Small intestine (tissue), 16 donors: ENCODE measurements at places on chromosomes 16 and 17. TPM values are rescaled to one million over a fixed set of nuclear protein-coding genes. Genes with fewer than 3 reads are reported as not detected.

GRCh38 chr17:74981979-74982662, 5.3 kb upstream of the CDR2L start:
- DNase-seq, result peak; percentile 90

- no peak for DNase-seq
These were observed 81.8 kb downstream of the IRX3 start for GRCh38 chr16:54204756-54205155.

DNA sequence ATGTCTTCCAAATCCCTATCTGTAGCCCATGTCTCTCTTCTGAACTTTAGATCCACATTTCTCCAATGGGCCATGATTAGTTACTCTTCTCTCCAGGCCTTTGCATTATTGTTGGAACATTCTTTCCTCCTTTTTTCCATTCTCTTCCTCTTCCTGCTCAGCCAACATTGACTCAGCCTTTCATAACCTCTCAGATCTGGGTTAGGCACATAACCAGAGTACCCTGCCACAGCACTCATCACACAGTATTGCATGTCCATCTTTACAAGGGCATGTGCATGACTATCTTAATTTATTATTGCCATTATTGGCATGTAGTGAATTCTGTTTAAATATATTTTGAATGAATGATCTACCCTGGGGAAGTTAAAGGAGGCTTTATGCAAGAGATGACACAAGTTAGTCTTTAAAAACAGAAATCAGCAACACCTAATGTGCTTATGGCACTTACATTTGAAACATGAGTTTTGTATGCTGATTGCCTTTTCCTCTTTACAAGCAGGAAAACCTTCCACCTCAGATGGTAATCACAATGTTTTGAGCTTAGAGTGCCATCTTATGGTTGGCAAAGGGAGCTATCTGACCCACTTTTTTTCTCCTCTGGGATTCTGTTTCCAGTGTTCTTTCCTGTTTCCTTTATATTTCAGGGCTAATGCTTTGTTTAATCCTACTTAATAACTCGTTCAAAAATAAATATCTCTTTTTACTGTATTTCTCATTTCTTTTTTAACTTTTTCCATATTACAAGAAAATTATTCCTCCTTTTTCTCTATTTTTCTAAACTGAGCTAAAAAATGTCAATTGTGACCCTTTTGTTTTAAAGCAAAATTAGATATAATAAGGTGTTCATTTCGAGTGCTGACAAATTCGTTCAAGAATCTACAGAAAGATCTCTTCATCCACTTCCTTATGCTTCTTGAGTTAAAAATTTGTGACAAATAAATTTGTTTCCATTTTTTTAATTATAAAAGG, 151.0 kb upstream of the RBL2 start:
- DNase-seq, result peak; percentile 51

GRCh38 chr17:48671697-48672171, 45.6 kb upstream of the HOXB9 start:
- DNase-seq, result peak; percentile 87

DNA sequence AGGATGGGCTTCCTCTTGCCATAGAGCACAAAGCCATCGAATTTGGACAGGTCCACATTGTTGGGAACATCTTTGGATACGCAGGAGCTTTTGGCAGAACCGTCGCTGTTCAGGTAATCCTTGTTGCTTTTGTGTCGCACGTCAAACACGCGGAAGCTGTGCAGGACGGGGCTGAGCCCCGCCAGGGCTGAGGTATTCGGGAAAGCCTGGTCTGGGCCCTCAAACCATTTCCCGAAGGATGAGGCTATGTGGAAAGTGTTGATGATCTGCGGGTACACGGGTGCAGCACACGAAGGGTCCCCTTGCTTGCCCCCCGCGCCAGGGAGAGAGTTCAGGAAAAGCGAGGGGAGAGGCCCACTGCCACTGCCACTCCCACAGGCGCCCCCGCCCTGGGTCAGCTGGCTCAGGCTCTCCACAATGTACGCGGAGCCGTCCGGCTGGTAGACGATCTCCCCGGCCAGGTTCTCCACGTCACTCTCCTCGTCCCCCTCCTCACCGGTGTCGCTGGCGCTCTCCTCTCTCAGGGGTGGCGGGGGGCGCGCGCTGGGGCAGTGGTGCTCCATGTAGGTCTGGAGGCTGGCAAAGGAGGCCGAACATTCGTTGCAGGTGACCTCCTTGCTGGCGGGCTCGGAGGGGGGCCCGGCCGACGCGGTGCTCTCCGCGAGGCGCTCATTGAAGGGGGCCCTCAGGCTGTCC, 88.5 kb downstream of the ZFHX3 start:
- DNase-seq, result no peak

- no peak for DNase-seq
These were observed 681 bp upstream of the TRAP1 start for GRCh38 chr16:3718019-3718391.

DNA sequence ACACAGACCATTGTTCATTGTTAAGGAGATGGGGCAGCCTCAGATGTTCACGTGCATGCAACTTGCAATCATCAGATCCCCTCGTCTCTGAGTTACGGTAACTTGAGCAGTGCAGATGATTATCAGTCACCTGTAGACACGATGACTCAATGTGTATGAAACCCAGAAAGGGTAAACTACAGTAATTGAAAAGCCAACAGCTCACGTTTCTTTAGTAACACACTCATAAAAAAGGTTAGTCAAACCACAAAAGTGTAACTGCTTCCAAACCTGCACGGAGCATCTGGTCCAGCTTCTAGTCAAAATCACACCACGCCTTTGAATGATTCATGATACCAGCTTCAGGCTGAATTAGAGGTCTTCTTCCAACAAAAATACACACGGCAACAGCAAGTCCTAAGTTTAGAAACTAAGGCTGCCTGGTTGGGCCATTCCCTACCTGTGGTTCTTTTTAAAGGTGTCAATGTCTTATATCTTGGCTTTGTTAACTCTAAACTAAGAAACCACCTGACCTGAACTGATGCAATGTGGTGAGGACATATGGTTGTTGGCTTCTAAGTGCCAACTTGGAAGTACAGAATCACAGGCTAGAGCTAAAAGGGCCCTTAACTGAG, 32.3 kb downstream of the GRB7 start:
- DNase-seq, result peak; percentile 48

DNA sequence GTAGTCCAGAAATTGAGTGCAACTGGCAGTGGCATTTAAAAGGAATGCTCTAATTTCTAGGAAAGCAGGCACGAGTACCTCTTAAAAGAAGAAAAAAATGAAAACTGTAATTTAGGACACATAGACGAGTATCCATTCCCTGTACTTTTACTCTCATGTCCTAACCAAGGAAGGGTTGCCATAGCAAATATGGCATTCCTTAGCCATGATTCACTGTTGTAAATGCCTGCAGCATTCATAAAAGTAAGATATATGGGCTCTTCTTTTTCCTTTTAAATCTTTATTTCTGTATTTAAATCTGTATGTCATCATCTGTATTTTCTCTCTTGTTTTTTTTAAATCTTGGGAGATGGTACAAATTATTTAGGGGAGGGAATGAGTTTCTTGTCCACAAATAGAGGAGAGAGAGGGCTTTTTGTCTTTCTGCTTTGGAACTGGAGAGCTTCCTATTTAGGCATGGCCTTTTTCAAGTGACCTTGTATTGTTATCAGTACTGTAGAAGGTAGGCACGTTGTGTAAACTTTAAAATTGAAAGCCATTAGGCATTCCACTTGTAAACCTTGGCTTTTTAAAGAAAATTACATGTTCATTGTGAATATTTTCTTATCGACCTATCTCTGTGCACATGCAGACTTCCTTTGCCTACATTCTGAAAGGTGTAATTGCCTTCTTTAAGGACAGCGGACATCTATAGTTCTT, 50.0 kb downstream of the TENT4B start:
- DNase-seq, result peak; percentile 74

DNA sequence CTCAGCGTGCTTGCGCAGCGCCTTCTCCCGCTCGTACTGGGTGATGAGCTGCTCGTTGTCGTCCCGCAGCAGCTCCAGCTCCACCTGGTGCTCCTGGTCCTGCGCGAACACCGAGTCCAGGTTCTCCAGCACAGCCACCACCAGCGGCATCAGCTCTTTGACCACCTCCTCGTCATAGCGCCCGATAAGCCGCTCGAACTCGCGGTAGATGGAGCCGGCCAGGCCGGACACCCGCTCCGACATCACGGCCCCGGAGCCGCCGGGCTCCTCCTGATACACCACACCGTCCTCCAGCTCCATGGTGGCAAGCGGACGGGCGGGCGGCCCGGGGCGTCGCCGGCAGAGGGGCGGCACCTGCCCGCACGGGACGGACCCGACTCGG, 320 bp downstream of the SPAG9 start:
- DNase-seq, result peak; percentile 56

DNA sequence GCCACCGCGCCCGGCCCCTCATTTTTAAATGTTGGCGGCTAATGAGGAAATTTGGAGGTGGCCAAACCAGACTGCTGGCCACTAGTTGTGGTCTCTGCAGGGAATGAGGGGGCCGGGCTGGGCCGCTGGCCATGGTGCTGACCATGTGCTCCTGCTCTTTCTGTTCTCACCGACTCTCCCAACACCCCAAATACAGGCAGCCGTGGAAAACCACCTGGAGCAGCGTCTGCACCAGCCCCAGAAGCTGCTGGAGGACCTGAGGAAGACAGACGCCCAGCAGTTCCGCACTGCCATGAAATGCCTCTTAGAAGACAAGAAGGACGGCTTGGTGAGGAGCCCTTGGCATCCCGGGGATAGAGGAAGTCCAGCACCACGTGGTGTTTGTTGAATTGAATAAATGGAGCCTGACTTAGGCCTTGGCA, 21.3 kb downstream of the OTOA start:
- DNase-seq, result no peak

GRCh38 chr16:87060034-87060986, 256.9 kb downstream of the C16orf95 start:
- DNase-seq, result no peak

- peak; percentile 23 for DNase-seq
These were observed 22.1 kb downstream of the SLC7A6 start for GRCh38 chr16:68286153-68287074.

DNA sequence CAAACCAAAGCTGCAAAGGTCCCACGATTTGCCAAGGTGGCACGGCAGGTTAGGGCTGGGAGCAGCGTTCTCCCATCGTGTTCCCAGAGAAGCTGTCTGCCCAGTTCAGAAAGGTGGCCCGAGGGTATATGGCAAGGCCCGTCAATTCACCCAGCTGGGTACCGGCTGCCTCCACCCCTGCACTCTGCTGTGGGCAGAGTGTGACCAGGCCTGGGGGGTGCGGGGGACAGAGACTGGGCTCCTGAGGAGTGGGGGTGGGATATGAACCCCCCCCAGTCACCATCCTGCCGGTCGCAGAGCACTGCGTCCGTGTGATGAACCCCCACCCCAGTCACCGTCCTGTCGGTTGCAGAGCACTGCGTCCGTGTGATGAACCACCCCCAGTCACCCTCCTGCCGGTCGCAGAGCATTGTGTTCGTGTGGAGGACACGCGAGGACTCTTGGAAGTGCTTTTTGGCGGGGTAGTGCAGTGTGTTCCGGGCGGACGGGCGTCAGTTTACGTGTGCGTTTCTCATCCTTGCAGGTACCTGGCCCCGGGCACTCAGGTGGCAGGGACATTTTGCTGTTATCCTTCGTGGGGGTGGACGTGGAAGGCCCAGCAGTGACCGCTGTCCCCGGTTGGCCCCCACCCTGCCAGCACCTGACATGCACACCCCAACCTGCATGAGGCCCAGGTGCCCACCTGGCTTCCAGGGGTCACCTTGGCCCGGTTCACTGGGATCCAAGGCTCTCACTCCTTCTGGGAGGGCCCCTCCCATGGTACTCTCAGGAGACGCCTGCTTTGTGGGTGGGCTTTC, 2.7 kb upstream of the FASN start:
- DNase-seq, result no peak

DNA sequence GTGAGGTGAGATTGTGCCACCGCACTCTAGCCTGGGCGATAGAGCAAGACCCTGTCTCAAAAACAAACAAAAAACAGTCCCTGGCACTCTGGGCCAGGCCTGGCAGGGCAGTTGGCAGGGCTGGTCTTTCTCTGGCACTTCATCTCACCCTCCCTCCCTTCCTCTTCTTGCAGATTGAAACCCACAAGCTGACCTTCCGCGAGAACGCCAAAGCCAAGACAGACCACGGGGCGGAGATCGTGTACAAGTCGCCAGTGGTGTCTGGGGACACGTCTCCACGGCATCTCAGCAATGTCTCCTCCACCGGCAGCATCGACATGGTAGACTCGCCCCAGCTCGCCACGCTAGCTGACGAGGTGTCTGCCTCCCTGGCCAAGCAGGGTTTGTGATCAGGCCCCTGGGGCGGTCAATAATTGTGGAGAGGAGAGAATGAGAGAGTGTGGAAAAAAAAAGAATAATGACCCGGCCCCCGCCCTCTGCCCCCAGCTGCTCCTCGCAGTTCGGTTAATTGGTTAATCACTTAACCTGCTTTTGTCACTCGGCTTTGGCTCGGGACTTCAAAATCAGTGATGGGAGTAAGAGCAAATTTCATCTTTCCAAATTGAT, 24.8 kb downstream of the STH start:
- DNase-seq, result no peak

DNA sequence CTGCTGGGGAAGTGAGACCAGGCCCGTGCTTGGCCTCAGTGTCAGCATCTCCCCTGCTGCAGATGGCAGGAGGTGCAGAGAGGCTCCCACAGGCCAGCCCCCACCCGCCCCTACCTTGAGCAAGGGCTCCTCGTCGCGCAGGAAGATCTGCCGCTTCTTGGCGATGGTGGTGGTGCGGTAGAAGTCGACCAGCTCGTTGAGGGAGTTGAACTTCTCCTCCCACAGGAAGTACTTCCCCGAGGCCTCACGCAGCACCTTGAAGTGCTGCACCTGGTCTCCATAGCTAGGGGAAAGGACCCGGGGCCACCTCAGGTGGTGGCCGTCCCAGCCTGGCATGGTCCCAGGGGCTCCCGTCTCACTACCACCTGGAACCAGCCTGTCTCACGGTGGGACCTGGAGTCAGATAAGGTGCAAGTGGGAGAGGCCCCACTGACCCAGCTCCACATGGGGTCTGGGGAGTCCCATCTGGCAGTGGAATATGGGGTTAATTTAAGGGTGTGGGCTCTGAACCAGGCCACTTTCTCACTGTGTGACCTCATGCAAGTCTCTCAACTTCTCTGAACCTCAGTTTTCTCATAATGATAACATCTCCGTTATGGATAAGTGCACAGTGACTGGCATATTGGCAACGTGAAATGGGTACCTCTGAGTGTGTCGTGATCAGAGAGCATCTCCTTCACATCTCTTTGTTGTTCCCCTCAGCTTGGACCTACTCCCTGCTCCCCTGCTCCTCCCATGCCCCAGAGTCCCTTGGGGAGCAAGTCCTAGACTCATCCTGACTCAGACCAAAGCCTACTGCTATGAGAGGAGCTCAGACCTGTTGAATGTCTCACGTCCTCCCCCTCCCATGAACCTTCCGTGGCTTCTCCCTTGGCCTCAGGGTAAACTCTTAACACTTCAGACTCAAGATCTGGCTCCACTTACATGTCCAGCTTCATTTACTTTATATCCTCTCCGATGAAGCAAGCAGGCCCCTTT, 19.8 kb upstream of the FAM83G start:
- no peak for DNase-seq

GRCh38 chr17:40542558-40543411, 22.5 kb downstream of the CCR7 start:
- no peak for DNase-seq

Gene LGALS9B
- polyA plus RNA-seq, result 5.7 TPM

Gene PRSS27
- polyA plus RNA-seq, result 1.3 TPM

Gene TBKBP1
- polyA plus RNA-seq, result 0.22 TPM

Gene SLC22A31
- polyA plus RNA-seq, result 0.67 TPM

Gene SLC13A2
- 148 TPM for polyA plus RNA-seq

Gene PIK3R6
- polyA plus RNA-seq, result not detected

Gene VPS4A
- polyA plus RNA-seq, result 40.5 TPM

Gene ALOX15
- polyA plus RNA-seq, result 0.27 TPM

Gene CCL1
- not detected for polyA plus RNA-seq

Gene MEIOB
- polyA plus RNA-seq, result 0.38 TPM

Gene HS3ST6
- polyA plus RNA-seq, result not detected
